ENCODE measurements at places on chromosomes 16 and 17.

DNA sequence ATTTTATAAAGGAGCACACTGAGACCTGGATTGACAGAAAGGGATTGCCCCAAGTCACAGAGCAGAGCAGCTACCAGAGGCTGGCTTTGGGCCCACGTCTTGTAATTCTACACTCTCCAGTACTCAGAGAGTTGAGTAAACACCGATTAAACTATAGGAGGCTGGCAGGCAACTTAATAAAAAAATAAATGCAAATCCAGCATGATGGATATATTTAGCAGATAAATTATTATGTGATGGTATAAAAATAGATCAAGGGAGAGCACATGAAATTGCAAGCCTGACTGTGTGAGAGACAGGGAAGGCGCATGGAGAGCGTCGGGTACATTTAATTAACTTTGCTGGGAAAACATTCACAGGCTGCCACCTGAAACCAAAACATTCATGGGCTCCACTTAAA lies 87.7 kb upstream of the CCL2 start:
- DNase-seq = no peak

DNA sequence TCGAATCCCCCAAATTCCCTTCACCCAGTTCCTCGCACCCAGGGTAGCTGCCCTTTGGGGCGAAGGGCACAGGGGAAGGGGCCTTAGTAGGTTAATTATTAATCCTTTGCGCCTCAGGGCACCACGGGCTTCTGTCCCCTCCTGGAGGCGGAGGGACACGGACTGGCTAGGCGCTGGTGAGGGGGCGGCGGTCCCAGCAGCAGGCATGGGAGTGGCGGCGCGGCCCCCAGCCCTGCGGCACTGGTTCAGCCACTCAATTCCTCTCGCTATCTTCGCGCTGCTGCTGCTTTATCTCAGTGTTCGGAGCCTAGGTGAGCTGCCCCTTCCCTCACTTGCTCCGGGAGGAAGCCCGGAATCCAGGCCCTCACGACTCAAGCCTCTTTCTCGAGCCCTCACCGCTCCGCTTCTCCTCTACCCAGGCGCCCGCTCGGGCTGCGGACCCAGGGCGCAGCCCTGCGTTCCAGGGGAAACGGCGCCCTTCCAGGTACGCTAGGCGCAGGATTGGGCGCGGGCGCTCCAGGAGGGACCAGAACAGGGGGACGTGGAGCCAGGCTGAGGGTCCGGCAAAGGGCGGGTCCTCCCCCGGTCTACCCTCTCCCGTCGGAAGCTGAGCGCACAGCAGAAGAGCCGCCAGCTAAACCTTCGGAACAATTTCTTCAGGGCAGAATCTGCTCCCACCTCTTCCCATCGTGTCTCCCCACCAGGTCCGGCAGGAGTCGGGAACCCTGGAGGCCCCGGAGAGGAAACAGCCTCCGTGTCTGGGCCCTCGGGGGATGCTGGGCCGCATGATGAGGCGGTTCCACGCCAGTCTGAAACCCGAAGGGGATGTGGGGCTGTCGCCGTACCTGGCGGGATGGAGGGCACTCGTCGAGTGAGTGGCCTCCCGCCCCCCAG lies at the start of gene GLTPD2:
TSS of gene GLTPD2 (plus strand) at position 158 of the 894 bp plus-strand sequence. CDS start at position 206, 48 bp downstream.
- DNase-seq = no peak

DNA sequence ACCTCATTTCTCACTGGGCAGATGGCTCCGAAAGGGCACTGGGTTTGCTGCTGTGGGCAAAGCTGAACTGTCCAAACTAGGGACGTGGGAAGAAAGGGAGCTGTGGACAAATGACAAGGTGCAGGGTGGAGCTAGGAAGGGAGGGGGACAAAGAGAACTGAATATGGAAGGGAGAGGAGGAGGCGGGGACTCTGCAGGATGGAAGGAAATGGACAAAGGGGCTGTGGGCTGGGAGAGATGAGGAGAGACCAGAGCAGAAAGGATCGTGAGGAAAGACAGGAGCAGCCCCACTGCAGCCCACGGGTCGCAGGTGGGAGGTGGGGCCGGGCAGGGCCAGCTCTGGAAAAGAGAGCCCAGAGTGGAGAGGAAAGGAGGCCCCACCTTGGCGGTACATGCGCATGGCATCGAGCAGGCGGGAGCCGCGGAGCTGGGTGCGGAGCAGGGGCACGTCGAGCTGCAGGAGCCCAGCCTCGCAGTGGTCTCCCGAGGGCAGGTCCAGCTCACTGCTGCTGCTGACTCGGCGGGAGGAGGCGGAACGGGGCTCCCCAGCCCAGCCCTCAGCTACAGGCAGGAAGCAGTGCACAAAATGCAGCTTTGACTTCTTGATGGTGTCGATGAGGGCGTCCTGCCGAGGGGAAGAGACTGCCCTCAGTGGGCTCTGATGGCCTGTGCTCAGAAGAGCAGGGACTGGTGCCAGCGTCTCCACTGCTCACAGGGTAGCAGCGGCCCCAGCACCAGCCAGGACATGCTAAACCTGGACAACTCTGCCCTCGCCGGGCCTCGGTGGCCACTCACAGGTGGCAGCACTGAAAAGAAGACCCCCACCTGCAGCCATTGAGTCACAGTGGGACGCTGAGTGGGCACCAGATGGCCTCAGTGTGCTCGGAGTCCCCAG lies 66.8 kb downstream of the PIPOX start:
- no peak for DNase-seq

- no peak for DNase-seq
Measured at GRCh38 chr16:8716592-8716991, 42.2 kb downstream of the ABAT start.

DNA sequence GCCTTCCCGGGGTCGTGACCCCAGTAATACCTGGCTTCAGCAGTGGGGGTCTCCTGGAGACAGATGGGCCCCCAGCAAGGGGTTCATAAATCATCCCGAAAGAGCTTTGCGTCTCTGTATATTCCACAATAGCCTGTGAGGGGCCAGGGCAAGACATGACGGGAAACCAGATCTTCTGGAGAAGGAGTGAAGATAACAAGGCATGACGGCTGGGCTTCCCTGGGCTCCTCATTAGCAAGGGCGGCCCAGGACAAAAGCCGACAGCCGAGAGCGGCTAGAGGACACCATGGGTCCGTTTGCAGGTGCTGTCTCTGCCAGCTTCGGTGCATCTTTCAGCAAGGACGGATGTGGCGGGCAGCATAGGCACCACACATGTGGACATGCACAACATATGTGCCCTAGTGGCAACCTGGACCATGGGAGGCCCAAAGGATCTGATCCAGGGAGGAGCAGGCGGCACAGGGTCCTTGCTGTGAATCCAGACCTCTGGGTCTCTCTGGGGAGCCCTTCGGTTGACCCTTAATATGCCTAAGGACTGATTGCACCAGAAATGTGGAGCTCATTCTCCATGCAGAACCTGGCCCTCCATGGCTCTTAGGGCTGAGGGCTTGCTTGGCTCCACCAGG lies 136.9 kb upstream of the FOXF1 start:
- no peak for DNase-seq
